CD4-positive, alpha-beta T cell treated with Interleukin-4 for 1 hour (primary cell): ENCODE measurements at places on chromosomes 6 and 20.

DNA sequence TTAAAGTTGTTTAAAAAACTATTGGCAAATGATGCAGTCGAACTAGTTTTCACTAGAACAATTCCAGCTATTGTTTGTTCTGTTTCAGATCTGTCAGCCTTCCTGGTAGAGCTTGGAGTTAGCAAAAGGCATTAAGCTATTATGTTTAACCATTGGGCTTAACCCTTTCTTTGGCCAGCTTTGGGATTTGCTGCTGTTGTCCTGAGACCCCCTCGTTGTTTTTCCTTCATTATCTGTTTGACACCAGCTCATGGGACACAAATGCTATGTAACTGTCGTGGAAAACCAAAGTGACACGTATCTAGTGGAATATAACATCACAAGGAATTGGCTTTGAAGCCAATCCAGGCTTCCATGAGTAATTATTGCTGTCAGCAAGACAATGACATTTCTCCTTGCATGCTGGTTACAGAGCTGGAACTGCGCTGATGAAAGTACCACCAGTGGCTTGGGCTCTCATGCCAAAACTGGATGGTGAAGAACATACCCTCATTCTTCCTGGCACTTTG, 96.0 kb downstream of the EYA2 start:
- DNase-seq, result no peak

DNA sequence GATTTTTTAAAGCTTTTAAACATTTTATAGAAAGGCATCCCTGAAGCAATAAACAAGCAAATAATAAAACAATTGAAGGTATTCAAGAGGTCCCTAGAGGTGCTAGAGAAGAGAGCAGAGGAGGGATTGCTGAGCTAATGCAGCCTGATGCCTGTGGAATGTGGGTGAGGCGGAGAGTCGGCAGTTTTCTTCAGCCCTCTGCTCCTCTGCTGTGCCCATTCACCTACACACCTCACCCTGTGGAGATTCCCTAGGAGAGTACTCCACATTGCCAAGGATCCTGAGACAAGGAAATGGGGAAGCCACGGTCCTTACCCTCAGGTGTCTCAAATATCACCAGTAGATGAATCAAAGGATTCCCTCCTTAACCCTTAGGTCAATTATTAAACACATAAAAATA, 199.8 kb upstream of the POU3F2 start:
- DNase-seq, result no peak

GRCh38 chr6:157554747-157555146, 173.8 kb downstream of the ZDHHC14 start:
- DNase-seq, result no peak

DNA sequence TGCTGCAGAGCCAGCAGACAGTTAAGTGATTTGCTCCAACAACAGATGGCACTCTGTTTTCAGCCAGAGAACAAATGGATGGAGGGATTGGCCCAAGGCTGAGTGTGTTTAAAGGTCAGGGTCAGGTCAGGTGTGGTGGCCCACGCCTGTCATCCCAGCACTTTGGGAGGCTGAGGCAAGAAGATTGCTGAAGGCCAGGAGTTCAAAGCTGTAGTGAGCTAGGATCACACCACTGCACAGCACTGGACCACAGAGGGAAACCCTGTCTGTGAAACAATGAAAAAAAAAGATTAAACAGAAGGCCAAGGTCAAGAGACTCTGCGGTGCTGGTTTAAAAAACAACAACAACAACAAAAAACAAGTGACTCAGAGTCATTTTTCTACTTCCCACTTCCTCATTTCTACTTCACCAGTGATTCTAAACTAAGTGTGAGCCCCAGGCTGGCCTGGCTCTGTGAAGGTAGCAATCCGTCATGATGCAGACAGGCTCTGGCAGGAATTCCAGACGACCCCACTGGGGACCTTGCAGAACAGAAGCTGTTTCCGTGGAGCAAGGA, 42.5 kb upstream of the ARMC2 start:
- no peak for DNase-seq

DNA sequence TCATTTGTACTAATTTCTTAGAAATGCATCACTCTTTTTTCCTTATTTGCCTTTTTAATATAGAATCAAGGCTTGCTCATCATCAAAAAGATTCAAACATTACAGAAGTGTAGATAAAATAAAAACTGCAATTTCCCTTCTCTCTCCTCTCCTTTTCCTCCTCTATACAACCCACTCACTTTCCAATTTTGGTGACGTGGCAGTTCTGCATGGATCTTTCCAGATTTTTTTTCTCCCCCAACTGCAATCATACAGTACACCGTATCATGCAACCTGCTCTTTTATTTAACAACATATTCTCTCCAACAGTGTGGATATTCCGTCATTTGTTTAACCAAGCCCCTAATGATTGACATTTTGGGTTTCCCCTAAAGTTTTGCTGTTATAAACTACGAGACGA, 140.5 kb downstream of the BFSP1 start:
- no peak for DNase-seq

DNA sequence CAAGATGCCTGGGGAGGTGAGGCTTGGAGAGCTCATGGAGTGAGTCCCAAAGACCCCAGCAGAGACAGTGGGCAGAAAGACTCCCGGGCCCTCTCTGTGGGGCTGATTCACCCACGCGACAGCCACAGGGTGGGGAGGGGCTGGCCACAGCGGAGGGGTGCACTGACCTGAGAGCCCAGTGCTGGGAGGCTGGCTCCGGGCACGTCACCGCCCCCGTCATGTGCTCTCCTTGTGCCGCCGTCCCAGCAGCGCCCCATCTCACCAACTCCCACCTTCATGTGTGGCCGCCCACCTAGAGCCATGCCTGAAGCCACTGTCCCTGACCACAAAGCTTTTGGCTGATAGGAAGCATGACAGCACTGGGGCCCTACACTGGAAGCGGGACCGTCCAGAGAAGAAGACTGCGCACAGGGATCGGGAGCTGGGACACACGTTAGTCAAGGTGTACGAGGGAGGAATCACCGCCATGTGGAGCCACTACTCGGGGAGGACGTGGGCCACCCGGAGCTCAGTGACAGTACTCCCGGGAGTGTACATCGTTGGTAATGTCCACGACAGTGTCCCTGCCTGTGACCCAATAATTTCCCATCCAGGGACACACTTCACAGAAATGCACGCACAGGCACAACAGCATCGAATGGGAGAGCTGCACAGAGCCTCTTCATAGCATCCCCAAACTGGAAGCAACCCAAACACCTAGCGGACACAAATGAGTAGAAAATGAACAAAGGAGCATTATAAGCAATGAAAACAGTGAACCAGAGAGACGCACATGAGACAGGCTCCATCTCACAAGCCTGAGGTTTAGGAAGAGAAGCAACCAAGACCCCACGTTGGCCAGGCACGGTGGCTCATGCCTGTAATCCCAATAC, 28.4 kb upstream of the FOXC1 start:
- DNase-seq, result no peak

- DNase-seq, result no peak
Observed at GRCh38 chr6:163080228-163080627, 334.3 kb upstream of the QKI start.

DNA sequence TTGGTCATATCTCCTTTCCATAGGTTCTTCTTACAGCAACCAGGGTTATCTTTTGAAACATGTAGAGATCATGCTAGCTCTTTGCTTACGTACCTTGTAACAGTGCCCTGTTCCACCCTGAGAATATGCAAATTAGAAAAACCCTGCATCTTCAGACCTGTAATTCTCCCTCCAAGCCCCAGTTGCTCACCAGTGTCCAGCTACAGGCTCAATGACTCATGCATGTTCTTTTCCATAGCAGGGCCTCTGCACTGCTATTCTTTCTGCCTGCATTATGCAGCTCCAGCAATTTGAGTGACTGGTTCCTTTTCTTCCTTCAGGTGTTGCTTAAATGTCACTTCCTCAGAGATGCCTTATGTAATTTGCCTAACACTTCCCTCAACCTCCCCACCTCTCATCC, 636.2 kb downstream of the KHDRBS2 start:
- no peak for DNase-seq

- no peak for DNase-seq
Observed at GRCh38 chr6:153956808-153957207, 82.2 kb upstream of the OPRM1 start.

DNA sequence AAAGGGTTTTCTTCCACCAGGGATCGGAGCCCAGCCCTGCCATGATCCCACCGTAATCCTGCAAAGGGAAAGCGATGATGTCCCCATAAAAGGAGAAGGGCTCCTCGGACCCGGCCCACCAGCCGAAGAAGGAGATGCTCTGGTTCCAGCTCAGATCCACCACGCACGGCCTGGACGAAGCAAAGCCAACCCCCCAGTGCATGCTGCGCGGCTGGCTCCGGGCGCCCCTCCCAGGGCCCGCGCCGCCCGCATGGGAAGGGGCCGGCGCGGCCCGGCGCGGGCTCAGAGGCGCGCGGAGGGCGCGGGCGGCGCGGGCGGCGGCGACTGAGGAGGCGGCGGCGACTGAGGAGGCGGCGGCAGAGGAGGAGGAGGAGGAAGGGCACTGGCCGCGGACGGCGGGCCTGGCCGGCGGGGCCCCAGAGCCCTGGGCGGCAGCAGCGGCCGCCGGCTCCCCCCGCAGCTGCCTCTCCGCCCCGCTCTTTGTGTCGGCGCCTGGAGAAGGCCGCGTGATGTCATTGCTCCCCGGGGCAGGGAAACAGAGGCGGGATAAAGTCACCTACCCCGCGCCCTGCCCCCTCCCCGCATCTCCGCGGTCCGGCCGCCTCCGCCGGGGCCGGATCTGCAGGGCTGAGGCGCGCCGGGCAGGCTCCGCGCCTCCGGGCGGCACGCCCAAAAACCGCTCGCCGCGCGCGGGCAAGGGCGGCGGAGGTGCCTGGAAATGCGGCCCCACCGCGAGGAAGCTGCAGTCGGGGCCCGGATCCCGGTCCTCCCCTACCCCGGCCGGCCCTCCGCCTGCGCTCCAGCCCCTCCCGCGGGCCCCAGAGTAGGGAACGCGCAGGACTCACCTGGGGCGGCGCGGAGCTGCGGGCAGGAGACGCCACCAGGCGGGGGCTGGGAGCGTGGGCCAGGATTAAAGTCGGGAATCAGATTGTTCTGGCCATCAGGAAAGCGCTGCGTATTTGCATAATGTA, at the start of gene FAXC:
FAXC (minus strand) TSS at position 504 of the 971 bp plus-strand sequence; CDS start at position 202, 302 bp downstream.
- DNase-seq, result no peak

DNA sequence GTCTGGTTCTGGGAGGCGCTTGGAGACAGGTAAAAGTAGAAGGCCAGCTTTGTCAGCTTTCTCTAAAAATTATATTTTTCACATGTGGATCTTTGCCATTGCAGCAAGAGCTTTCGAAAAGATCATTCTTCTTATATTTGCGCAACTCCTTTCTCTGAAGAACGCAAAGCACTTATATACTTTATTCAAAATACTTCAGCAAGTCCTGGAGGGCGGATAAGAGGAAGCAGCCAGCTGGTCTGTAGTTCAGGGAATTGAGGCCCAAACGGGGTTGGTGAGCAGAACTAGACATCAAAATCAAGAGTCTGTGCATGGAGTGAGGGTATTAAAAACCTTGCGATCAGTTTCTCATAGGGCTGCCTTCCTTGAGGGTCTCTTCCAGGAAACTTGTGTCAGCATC, 182.3 kb downstream of the DTNBP1 start:
- DNase-seq, result no peak
